ENCODE measurements at places on chromosomes 4 and X.

DNA sequence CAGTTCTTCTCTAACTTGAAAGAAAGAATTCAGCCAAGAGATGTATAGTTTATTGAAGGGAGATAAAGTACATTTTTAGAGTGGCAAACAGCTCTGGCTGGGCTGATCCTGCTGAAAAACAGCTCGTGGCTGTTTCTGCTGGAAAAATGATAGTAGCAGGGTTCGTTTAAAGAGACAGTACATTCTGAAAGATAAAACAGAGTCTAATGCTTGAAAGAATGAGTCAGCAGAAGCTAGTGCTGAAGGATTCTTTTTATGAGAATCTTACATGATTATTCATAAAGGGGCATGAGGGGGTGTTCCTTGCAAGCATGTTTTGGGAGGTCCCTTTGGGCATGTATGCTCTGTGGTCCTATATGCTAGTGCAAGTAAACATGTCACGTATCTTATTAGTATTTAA, 790.0 kb downstream of the PCDH18 start:
- no peak for DNase-seq

DNA sequence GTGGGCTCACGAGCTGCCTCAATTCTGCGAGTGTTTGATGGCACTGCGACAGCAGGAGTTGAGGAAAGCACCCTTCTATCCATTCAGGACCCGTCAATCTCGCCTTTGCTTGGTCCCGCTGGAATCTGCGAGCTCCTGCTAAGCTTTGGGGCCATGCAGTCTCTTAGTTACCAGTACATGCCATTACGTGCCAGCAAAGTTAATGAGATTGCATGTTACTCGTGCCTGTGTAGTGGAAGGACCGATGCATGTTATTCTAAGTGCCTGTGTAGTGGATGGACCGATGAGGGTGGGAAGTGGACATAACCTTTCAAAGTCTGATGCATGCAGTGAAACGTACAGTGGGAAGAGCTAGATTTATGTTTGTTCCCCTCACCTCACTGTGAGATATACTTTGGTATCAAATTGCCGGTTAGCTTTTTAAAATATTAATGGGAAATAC, 569 bp downstream of the RPS3A start:
- no peak for DNase-seq

GRCh38 chr4:23041501-23041900, 348.8 kb downstream of the GBA3 start:
- no peak for DNase-seq

DNA sequence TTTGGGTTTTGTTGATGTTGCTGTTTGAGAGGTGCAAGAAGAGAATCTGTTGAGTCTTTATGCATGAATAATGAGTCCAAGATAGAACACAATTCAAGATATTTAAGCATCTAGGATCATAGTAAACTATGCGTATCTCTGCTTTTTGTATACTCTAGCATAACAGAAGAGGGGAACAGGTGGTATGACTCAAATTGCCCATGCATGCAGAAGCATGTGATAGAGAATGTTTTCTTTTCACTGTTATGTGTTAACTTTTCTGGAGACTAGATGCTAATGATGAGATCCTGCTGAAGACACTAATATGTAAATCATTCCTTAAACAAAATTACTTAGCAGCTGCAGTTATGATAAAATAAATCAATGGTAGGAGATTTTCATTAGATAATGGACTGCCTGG, 165.3 kb upstream of the FTHL17 start:
- DNase-seq: no peak

DNA sequence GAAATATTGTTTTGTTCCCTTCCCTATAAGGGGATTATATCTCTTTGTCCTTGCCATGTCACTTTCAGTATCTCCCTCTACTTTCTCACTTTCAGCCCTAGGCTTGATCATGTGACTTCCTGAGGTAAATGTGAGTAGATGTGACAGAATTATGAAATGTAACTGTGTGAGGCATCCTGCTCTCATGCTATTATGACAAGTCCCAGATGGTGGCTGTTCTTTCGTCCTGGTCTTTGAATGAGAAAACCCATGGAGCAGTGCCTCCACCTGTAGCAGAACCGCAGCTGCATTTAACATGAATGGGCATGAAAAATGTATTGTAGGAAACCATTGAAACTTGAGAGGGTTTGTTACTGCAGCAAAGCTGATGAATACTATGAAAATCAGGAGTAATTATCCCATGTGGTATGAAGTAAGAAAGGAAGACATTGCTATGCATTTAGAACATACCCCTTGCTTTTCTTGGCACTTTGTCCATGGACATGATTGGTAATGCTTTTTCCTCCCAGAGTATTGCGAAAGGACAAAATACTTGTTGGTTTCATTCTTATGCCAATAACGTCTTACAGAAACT, 202.2 kb upstream of the GPRIN3 start:
- DNase-seq: peak; percentile 28

- DNase-seq: no peak
These were observed 3.5 kb downstream of the EPGN start for GRCh38 chr4:74311696-74312313.

DNA sequence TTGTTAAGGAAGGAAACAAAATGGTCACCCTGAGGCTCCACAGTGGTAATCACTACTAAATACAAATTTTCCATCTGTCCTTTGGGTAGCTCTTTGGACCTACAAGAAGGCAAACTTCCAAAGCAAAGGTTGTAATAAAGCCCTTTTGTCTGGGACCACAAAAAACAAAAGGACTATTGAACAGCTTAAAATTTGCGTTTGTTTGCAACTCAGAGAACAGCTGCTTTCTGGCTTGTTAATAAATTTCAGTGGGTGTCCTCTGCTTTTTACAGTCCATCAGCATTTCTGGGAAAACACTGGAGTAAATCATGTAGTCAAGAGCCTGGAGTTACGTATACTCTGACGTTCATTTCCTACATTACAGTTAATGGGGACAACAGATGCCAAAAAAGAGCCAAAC, 439.7 kb upstream of the DIAPH2 start:
- no peak for DNase-seq

- no peak for DNase-seq
These were observed 200.6 kb upstream of the RBPJ start for GRCh38 chr4:26120098-26120825.

DNA sequence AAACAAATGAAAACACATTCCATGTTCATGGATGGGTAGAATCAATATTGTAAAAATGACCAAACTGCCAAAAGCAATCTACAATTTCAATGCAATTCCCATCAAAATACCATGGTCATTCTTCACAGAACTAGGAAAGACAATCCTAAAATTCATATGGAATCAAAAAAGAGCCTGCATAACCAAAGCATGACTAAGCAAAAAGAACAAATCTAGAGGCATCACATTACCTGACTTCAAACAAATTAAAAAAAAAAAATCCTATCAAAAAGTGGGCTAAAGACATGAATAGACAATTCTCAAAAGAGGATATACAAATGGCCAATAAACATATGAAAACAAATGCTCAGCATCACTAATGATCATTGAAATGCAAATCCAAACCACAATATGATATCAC, 297.5 kb downstream of the NAF1 start:
- DNase-seq: no peak

DNA sequence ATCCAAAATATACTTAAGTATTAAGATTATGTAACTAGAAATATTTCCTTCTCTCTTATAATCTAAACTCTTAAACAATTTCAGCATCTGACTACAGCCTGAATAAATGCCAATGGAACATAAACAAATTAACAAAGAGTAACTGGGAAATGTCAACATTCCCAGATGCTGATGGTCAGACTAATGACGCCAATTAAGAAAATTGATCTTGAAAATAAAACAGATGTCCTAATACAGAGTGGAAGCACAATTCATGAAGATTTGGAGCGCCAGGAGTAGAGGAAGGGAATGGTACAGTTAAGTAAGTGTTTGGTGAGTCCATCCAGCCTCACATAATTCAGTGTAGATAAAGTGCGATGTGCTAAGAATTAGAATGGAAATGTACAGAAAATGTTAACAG, 203.7 kb upstream of the NWD2 start:
- DNase-seq: no peak

- DNase-seq: no peak
These were observed 217.0 kb downstream of the RAB28 start for GRCh38 chr4:13267091-13267490.

DNA sequence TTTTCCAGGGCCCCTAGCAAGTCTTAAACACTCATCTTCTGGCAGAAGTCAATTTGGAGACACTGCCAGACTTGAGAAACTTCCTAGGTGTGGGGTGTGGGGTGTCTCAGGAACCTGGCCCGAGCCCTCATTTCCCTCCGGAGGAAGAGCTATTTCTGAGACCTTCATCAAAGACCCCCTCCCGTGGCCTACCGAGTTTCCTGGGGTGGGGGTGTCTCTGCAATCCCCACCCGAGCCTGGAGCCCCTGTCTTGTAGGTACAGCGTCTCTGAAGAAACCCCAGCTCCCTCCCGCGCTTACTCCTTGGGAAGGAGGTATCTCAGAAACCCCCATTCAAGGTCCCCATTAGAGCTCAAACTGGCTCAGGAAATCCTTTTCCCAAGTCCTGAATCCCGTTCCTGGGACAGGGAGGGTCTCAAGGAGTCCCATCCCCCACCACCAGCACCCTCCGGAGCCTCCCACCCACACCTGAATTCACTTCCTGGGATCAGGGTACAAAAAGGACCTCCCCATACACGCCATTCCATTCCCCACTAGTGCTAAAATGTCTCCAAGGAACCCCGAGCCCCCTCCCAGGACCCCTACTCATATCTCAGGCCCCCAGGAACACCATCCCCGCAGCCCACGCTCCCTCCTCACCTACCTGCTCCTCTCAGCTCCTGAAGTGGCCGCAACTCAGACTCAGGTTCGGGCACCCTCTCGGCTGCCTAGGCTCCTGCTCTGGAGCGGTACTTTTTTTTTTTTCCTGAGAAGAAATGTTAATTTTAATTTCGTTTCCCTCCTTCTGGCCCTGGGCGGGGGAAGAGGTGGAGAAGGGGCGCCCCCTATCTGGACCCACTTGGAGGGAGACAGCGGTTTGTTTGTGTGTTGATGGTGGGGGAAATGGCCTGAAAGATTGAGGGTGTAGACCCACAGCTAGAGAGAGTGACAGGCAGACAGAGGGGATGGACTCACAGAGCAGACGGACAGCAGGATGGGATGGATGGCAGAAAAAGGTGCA, 1.1 kb downstream of the SLC38A5 start:
- peak; percentile 62 for DNase-seq

DNA sequence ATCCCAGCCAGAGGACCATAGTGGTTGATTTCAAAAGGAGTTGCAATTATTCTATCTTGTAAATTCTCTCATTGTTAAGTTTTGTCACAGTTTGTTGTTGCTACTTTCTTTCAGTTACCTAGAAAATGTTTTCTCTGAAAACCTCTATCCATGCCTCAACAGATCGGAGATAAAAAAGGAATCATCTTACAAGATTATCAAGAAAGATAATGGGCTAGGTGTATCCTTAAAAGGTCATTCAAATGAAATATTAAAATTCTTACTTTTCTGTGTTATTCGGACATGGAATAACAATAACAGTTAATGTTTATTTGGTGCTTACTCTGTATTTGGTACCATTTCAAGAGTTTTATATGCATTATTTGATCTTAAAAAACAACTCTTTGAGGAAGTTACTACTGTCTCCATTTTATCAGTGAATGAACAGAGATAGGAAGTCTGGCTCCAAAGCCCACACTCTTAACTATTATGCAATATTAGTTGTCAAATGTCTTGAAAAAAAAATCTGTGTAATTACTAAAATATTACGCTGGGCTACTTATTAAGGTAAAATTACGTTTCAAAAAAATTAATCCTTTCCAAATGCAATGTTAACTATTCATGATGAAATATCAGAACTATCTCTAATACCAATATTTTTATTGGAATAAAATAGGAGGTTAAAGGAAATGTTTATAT, 97.5 kb downstream of the SNCA start:
- no peak for DNase-seq

DNA sequence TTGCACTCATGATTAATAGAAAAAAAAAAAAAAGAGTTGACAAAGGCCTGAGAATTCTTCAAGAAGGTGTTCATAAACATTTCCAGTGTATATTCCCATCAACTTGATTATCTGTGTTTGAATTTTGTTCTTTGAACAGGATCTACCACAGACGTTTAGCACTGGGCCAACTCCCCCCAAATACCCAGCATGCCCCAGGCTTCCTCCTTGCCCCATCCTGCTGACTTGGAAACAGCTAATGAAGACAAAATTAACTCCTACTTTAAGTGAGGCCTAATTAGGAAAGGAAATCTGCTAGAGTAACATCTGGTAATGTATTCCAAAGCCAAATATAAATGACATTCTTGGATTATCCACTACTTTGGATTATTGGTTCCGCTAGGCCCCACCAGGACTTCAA, 52.5 kb downstream of the PPARGC1A start:
- DNase-seq: no peak

DNA sequence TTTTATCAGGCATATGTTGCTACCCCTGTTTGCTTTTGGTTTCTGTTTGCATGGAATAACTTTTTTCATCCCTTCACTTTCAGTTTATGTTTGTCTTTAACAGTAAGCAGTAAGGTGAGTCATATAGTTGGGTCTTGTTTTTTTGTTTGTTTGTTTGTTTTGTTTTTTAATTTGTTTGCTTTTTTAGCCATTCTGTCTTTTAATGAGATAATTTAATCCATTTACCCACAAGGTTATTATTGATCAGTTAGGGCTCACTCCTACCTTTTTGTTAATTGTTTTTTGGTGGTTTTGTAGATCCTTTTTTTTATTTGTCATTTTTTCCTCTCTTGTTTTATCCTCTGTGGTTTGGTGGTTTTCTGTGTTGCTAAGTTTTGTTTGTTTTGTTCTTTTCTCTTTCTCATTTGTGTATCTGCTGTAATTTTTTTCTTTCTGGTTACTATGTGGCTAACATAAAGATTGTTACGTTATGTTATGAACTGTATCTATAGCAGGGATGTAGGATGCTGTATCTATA, 379.5 kb upstream of the MAD2L1 start:
- no peak for DNase-seq

GRCh38 chr4:141971869-141972268, 335.5 kb downstream of the IL15 start:
- DNase-seq: no peak

DNA sequence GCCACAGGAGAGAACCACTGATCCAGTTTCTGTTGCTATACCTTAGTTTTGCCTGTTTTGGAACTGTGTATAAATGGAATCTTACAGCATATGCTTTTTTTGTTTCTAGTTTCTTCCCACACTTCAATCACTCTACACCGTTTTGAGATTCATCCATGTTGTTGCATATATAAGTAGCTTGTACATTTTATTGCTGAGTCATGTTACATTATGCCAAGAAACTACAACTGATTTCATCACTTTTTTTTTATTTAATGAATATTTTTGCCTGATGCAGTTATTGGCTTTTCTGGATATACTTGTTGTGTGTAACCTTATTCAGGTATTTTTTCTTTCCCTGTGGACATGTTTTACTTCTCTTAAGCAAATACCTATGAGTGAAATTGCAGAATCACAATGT, 1135.9 kb downstream of the RAPGEF2 start:
- DNase-seq: no peak
